ENCODE measurements at places on chromosomes 6 and 20.

GRCh38 chr6:53959717-53960116 is 151.5 kb upstream of the MLIP start:
- DNase-seq = no peak

DNA sequence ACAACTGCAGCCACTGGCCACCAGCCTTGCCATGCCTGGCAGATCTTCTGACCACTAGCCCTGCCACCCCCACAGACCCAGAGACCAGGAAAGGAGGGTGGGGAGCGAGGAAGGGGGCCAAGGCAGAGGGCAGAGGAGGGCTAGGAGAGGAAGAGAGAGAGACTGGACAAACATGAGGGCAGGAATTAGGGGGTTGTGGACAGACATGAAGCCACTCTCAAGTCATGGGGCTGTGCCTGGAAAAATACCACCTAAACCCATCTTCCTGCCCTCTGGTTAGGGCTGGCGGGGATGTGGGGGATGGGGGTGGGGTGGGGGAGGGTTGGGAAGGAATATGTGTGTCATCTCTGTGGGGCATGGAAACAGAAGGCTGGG is 1.4 kb upstream of the SLC29A1 start:
- DNase-seq = no peak

GRCh38 chr20:32536851-32537656 is 48.1 kb downstream of the NOL4L start:
- DNase-seq = peak; percentile 59

- DNase-seq = peak; percentile 67
These were observed 69.8 kb upstream of the PRSS16 start for GRCh38 chr6:27177485-27178406.

DNA sequence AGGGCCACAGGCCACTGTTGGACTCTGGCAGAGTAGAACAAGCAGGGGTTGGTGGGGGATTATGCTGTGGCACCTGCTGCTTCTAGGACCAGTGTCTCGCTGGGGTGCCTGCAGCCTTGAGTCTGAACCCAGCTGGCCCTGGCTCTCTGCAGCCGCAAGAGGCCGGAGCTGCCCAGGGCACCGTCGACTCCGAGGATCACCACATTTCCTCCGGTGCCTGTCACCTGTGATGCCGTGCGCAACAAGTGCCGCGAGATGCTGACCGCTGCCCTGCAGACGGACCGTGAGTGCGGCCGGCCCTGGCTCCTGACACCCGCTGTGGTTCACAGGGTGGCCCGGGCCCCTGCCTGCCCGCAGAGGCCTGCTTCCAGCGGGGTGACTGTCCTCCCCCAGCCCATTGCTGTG is 6.2 kb downstream of the TCEA2 start:
- DNase-seq = no peak

DNA sequence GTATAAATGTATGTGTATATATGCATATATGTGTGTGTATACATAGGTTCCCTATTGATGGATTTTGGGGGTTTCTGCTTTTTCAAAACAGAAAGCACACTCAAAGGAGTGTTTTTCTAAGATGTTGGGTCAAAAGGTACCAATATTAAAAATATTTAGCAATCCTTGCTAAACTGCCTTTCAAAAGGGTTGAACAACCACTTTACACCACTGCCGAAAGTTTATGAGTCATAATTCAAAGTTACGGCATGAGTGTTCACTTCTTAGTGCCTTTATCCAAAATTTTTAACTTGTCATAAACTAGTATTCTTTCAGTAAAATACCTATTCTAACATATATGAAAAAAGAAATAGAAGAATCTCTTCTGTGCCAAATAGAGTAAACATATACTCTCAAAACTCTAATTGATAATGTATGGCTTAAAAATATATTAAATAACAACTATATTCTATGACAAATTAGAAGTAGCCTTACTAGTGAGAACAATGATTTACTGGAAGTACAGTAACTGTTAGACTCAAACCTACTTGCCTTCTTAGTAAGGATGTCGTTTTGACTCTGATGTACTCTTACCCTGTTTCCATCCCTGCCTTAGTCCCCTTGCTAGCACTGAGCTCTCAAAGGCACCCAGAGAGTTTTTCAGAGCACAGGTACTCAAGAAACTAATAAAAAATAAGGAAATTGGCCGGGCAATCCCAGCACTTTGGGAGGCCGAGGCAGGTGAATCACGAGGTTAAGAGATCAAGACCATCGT is 136.1 kb downstream of the INSM1 start:
- no peak for DNase-seq

DNA sequence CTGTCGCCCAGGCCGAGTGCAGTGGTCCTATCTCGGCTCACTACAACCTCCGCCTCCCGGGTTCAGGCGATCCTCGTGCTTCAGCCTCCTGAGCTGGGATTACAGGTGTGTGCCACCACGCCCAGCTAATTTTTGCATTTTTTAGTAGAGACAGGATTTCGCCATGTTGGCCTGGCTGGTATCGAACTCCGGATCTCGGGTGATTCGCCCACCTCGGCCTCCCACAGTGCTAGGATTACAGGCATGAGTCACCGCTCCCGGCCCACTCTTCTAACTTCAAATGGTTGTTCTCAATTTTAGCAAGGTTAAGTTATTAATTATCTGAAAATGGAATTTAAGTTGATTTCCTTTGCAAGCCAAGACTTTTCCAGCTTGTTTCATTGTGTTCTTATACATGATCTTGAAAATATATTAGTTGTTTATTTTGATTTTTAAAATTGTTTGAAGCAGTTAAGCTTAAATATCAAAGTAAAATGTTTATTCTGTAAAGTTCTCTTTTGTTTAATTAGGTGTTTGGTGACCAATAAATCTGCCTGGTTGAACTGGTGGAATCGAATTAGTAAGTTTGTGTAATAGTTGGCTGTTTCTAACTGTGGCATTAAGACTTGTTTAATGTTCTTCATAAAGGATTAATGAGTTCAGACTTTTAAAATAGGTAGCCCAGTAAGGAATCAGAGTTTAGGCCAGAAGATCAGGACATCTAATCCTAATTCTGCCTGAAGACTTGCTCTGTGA is 2.3 kb downstream of the PM20D2 start:
- peak; percentile 31 for DNase-seq

GRCh38 chr6:21826023-21826422 is 232.5 kb downstream of the SOX4 start:
- no peak for DNase-seq

GRCh38 chr6:11324453-11325015 is 92.1 kb upstream of the NEDD9 start:
- DNase-seq = peak; percentile 62

DNA sequence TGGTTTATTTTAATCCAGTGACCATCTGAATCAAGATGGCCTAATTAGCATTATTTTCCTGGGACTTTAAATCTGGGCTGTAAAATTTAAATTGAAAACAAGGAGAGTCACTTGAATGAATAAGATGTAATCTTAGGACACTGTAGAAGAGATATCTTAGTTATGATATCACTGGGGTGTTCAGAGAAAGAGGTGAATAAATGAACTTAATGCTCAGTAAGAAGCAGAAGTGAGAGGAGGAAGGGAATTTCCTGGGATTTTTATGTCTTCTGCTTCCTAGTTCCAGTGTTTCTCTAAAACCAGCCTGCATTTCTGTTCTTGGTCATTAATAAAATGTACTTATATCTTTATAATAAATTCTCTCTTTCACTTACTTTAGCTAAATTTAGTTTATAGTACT is 136.8 kb upstream of the PTPRK start:
- no peak for DNase-seq

DNA sequence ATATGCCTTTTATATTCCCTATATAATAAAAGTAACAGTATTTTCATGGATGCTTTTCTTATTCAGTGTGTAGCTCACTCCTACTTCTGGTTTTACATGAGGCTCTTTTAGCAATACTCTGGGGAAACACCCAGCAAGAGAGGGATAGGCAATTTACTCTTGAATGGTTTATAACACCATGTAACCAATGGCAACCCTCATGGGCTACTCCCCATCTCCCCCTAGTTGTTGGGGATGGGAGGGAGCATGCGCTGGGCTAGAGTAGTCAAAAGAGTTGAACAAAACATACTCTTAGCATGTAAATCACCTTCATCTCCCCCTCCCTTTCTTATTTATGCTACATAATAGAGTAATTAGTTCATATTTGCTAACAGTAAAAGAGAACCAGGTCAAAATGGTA is 140.1 kb upstream of the LRFN2 start:
- no peak for DNase-seq

DNA sequence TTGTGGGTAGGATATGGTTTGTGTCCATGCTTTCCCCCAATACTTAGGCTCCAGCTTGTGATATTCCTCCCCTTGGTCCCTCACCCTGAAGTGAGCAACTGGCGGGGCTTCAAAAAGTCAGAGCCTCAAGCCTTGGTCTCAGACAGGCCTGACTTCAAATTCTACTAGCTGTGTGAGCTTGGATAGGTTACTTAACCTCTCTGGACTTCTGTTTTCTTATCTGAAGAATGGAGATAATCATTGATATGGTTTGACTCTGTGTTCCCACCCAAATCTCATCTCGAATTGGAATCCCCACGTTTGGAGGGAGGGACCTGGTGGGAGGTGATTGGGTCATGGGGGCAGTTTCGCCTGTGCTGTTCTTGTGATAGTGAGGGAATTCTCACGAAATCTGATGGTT is 94.9 kb upstream of the CD83 start:
- no peak for DNase-seq

DNA sequence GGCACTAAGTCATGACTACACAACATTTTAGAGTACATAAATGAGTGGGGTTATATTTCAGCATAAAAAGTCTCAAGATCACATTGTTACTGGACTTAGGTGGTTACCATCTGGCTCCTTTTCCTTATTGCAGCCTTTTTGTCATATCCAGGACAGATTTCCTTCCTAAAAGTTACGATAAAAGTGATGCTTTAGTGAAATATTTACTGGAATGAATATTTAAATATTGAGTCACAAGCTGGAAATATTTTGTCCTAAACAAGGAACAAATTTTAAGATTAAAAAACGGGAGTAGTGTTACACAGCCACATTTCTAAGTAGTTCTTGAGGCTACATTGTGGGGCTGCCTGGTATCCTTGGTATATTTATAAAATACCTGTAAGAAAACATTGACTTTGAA is 52.2 kb downstream of the CDC40 start:
- DNase-seq = no peak

- no peak for DNase-seq
These were observed 28.2 kb downstream of the CNR1 start for GRCh38 chr6:88137915-88138314.

- DNase-seq = no peak
These were observed 178.0 kb downstream of the DTNBP1 start for GRCh38 chr6:15484821-15485220.

- no peak for DNase-seq
These were observed 174.1 kb downstream of the FARS2 start for GRCh38 chr6:5435449-5435848.

DNA sequence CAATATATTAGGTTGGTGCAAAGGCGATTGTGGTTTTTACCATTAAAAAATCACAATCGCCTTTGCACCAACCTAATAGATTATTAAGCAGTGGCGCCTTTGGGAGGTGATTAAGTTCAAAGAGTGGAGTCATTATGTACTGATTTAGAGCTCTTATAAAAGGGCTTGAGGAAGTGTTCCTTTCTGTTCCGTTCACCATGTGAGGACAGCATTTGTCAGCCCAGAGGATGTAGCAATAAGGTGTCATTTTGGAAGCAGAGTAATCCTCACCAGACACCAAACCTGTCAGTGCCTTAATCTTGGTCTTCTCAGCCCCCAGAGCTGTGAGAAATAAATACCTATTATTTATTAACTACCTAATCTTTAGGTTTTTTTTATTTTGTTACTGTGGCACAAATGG is 542.1 kb upstream of the MAN1A1 start:
- no peak for DNase-seq

- DNase-seq = no peak
These were observed 95.5 kb downstream of the QRSL1 start for GRCh38 chr6:106724848-106725247.

DNA sequence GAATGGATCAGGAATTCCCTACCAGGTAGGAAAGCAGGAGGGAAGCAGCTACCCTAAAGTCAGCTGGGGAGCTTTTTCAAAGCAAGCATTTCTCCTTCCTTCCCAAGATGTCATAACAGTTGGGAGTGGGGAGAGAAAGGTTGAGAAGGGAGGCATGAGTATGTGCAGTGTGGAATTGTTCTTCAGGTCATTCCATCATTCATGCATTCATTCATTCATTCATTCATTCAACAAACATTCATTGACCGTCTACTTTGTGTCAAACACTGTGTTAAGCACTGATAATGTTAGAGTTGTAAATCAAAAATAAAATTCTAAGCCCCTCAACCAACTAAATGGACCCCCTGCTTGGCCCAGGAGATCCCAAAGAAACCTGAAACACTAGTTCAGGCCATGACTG is 49.2 kb upstream of the FAM184A start:
- no peak for DNase-seq

- DNase-seq = no peak
These were observed 30.7 kb downstream of the TRAM2 start for GRCh38 chr6:52546192-52546591.

GRCh38 chr6:28922004-28922820 is 1.6 kb downstream of the TRIM27 start:
- DNase-seq = peak; percentile 6

GRCh38 chr20:11080010-11080409 is 406.2 kb upstream of the JAG1 start:
- DNase-seq = no peak

DNA sequence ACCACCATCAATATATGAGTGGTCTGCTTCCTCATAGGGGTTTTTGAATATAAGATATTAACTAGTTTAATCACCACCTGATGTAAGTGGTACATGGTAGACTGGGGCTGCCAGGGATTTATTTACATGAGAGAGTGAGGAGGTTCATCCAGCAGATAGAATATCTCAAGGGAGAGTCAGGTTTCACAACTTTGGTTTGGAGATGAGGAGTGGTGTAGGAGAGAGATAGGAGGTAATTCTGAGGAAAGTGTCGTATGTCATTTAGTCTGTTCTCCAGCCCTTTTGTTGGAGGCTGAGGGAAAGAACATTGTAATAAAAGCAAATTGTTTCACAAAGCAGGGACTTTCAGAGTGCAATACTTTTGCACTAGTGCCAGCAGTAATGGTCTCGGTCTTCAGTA is 16.8 kb downstream of the L3MBTL3 start:
- DNase-seq = no peak

- DNase-seq = no peak
These were observed 31.0 kb upstream of the PCMTD2 start for GRCh38 chr20:64224351-64225170.

GRCh38 chr6:111563581-111563980 is 42.1 kb downstream of the TRAF3IP2 start:
- DNase-seq = no peak

GRCh38 chr6:161889324-161889723 is 615.5 kb upstream of the AGPAT4 start:
- DNase-seq = no peak
